Stromal cell of bone marrow (primary cell): ENCODE measurements at places on chromosomes 6 and 20.

GRCh38 chr6:15697895-15698294 lies 35.1 kb upstream of the DTNBP1 start:
- no peak for DNase-seq

DNA sequence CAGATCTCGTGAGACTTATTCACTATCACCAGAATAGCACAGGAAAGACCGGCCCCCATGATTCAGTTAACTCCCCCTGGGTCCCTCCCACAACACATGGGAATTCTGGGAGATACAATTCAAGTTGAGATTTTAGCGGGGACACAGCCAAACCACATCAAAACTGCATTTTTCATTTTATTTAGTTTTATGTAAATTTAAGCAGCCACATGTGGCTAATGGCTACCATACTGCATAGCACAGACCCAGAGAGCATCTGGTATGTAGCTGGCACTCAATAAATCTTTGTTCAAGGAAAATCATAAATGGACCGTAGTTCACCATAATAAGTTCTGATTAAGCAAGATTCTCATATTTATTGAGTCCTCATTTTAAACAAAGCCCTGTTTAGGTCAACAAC lies 15.3 kb downstream of the GFOD1 start:
- no peak for DNase-seq

DNA sequence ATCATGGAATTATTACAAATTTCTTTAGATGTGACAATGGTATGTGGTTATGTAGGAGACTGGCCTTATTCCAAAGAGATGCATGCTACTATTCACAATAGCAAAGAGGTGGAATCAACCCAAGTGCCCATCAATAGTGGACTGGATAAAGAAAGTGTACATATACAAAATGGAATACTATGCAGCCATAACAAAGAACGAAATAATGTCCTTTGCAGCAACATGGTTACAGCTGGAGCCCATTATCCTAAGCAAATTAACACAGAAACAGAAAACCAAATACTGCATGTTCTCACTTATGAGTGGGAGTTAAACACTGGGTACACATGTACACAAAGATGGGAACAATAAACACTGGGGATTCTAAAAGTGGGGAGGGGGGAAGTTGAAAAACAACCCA lies 69.7 kb downstream of the NUDT3 start:
- no peak for DNase-seq

- no peak for DNase-seq
Observed at GRCh38 chr6:147684906-147685305, 176.4 kb downstream of the SAMD5 start.

GRCh38 chr6:147704691-147705090 lies 196.2 kb downstream of the SAMD5 start:
- no peak for DNase-seq

- DNase-seq: no peak
Observed at GRCh38 chr6:154086510-154086909, 47.5 kb downstream of the OPRM1 start.

DNA sequence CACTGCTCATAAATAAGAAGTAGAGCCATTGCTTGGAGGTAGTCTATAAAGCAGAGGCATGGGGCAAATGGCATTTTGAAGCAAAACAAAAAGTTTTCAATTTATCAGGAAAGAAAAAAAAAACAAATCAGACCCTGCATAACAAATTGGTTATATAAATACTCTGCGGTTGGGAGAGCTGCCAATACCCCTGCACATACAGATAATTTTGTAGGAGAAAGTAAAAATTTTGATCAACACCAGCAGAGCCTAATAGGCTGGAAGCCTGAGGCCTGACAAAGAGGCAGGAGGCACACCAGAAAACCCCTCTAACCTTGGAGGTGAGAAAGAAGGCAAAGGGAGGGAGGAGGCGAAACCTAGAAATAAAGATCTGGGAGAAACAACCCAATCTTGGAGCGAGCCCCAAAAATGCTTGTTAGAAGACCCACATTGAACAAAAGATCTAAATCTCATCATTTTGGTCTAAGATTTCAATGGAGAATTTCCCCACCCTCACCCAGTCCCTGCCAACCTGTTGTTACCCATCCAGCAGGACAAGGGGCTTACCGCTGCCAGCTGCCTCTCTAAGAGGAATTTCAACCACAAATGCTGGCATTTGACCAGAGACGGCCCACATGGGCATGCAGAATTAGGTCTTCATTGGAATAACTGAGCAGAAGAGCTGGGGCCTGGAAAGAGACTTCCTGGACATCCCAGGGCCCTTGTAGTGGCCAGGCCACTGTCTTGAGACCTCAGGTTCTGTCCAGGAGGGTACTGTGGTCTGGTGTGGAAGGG lies 28.4 kb downstream of the FOXA2 start:
- no peak for DNase-seq

- no peak for DNase-seq
Observed at GRCh38 chr20:51493346-51493791, 49.1 kb downstream of the NFATC2 start.

GRCh38 chr6:30100585-30101443 lies 12.1 kb downstream of the TRIM31 start:
- no peak for DNase-seq

DNA sequence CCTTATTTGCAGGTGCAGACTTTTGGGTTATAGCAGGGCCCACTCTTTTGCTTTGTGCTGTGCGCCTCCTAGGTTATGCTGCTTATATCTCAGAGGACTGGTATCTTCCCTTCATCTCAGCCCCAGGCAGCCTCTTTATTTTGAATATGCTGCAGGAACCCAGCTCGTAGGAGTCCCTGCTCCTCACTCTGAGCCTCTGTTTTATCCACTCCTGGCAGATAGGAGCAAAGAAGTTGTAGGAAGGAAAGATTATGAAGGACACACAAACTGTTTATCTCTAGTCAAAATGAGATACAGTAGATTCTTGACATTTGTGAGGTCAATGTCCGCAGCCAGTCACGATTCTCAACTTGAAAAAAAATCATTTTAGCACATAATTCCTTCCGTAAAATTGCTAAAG lies 15.6 kb downstream of the L3MBTL3 start:
- DNase-seq: no peak

GRCh38 chr6:112253841-112254816 lies at the start of gene LAMA4:
Gene LAMA4 (minus strand): TSS chr6:112254567. CDS start chr6:112254150, 417 bp downstream.
- DNase-seq: no peak

DNA sequence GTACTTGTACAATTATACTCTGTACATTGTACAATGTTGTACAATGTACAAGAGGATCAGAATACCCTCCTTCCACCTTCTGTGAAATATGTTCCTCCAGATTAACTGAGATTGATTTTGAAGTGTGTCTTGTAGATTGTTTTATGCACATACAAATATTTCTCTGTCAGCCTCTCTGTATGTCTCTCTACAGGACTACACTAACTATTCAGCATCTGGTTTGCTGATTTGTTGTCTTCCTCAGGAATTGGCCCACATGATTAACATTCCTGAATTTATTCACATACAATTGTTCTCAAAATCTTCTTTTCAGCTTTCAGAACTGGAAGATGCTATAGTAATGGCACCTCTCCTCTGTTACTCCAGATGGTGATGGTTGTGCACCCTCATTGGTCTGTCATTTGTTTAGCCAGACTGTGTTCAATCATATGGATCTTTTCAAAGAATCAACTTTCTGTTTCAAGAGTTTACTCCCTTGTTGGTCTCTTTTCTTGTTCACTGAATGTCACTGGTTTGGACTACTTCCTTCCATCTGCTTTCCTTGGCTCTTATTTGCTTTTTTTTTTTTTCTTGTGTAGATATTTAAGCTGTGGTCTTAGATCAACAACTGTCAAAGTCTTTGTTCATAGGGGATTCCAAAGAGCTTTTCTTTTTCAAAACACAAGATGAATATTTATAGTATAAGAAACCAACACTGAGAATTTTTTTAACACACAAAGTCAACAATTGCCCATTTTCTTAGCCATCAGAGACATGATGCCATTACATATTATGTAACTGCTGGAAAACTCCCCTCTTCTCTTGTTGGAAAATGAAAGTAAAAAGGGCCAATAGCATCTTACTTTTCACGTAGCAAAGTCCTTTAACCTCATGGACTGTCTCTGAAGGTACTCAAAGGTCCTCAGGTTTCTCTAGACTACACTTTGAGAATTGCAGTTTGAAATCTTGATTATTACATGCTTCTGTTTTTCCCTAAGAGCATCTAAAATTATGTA lies 67.9 kb downstream of the LPA start:
- DNase-seq: no peak

- no peak for DNase-seq
Observed at GRCh38 chr6:106152952-106153351, 66.8 kb downstream of the PRDM1 start.

GRCh38 chr20:44496976-44497375 lies 21.3 kb downstream of the TTPAL start:
- DNase-seq: peak; percentile 63

DNA sequence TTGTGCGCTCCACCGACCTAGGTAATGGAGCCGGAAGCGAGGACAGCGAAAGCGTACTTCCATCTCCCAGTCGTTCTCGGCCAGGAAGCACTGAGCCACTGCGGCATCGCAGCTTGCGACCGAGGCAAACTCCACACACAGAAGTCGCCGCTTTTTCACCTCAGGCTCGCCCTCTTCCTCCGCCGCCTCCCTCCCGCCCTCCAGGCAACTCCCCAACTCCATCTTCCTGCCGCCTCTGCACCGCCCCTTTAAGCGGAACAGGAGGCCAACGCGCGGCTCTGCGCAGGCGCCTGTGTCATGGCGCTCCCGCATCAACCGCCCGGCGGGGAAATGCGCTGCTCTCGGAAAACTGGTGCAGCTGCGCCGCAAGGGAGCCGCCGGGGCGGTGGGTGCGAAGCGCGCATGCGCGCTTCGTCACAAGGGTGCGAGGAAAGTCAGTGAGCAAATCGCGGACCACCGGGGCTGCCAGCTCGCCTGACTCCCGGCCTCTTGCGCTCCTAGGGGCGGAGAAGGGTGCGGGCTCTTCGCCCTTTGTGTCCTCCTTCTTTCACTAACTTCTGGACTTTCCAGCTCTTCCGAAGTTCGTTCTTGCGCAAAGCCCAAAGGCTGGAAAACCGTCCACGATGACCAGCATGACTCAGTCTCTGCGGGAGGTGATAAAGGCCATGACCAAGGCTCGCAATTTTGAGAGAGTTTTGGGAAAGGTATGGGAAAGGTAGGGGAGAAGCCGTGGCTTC lies at the start of the genes ACOT13 and TDP2:
ACOT13 (plus strand) TSS at position 437 of the 737 bp plus-strand sequence; CDS start at position 624, 187 bp downstream.
TDP2 (minus strand) TSS at position 259 of the 737 bp plus-strand sequence; CDS start at position 222, 37 bp downstream.
- peak; percentile 94 for DNase-seq

DNA sequence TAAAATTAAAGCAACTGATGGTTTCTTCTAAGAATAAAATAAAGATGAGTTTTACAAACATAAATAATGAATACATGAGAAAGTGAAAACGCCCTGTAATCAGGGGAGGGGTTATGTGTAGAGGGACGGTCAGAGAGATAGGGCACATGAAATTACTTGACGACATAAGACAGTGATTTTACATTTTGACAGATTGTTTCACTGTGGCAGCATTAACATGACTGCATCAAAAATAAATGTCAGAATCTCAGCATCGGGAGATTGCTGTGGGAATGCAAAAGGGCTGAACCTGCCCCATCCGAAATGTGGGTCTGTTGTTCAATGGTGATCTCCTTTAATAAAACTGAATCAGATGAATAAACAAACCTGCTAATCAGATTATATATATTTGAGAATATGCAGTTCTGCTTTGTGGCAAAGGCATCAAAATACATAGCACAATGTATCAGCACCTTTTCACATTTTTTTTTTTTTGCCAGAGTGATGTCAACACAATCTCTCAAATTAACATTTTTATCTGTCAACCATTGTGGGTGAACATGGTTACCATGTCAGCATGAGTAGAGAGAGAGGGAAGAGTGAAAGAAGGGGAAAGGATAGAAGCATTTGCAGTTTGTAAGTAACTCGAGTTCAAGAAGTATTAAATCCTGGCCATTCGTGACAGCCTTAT lies 177.1 kb upstream of the MAN1A1 start:
- no peak for DNase-seq

- DNase-seq: no peak
Observed at GRCh38 chr20:16861708-16862107, 113.5 kb downstream of the OTOR start.
